Progenitor cell of endocrine pancreas (in vitro differentiated cells): ENCODE measurements at places on chromosomes 1 and 21.

DNA sequence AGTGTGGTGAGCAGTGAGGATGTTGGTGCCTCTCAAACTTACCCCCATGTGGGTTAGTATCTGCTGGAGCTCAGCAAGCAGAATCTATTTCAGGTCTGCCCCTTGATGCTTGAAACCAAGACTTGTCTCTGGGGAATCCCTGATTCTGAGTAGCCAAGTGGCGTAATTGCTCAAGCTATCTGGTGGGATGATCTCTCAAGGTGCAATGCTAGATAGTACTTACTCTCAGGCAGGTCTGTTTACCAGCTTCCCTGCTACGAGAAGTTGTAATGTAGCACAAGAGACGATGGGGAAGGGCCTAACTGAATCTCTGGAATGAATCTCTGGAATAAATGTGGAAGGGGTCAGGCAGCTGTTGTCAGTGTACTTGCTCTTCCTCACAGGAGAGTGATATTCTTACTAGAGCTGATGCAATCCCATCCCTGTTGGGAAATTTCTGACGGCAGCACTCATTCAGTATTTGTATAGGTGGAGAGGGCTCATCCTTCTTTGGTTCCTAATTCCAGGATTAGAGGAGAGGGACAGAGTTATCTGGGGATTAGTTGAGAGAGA is 65.4 kb downstream of the MACF1 start:
- no peak for DNase-seq

- no peak for DNase-seq
Measured at GRCh38 chr1:175884369-175884768, 141.0 kb upstream of the TNR start.

DNA sequence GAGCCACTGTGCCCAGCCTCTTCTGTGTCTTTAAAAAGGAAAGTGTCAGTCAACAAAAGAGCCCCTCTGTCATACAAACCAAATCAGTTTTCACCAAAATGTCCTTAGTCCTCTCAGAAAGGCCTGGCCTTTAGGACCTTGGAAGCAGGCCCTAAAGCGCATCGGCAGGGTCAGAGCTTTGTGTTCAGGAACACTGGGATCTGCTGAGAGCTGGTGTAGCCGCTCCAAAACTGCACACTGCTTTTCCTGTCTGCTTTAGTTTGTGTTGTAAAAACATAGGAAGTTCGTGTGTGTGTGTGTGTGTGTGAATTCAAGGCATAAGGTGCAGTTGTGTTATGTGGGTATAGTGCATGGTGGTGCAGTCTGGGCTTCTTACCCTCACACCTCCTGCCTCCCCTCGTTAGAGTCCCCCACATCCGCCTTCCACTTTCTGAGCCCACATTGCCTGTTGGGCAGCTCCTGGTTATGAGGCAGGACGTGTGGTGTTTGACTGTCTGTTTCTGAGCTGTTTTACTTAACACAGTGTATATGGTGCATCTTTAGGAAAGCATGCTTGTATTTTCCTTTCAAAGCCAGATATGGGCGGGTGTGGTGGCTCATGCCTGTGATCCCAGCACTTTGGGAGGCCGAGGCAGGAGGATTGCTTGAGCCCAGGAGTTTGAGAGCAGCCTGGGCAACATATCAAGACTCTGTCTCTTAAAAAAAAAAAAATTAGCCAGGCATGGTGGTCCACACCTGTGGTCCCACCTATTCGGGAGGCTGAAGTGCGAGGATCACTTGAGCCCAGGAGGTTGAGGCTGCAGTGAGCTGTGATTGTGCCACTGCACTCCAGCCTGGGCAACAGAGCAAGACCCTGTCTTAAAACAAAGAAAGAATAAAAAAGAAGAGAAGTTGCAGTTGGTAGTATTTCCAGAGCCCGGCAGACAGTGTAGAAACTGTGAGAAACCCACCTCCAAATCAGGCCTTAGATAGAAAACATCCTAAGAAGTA is 12.4 kb downstream of the IBA57 start:
- DNase-seq = no peak

- DNase-seq = peak; percentile 62
Measured at GRCh38 chr1:22861764-22862440, 110.8 kb downstream of the LACTBL1 start.

DNA sequence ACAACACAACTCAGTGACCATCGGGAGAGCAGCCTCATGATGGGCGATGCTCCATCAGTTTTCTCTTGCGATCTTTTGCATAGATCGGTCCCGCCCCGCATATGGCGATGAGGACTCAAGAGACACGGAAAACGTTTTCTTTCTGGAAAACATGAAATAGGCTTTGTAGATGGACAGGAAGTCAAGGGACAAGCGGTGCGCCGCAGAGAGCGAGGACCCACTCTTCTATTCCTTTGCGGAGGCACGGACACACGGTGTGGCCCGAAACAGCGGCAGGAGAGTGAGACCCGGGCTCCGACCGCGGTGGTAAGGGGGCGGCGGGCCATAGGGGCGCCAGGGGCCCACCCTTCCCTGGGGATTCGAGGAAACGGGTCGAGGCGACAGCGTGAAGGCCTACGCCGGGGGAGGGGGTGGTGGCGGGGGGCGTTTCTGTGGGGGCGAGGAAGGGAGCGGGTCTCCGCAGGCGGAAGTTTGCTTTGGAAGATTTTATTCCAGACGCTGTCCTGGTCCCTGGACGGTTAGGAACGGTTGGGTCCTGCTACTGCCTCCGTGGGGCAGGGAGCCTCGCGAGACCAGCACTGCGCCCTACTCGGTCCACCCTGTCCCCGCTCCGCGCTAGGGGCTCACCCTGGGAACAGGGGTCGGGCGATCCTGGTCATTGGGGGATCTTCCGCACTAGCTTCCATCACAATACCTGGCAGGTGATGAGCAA is 796 bp upstream of the TDRKH start:
- DNase-seq = peak; percentile 18

- DNase-seq = no peak
Measured at GRCh38 chr1:36051821-36052220, 32.1 kb upstream of the TEKT2 start.

DNA sequence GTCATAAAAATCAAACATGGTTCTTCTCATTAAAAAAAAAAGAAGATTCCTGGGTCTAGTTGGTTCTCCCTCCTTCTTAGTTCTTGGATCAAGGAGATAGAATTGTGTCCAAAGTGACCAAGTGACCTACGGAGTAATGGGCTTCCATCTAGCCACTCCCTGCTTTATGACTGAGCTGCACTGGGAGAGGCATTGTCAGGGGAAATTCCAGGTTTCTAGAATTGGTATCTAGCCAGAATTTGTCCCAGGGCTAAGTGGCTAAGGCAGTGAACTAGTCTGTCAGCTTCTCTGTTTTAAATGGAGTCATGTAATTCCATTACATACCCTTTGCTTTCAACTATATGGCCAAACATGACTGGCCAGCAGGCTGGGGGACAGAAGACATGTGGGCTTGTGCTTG is 40.1 kb upstream of the ERG start:
- no peak for DNase-seq

- DNase-seq = no peak
Measured at GRCh38 chr1:76494807-76495206, 372.5 kb upstream of the ST6GALNAC5 start.

GRCh38 chr1:153533689-153534201 is 2.0 kb downstream of the S100A6 start:
- no peak for DNase-seq

DNA sequence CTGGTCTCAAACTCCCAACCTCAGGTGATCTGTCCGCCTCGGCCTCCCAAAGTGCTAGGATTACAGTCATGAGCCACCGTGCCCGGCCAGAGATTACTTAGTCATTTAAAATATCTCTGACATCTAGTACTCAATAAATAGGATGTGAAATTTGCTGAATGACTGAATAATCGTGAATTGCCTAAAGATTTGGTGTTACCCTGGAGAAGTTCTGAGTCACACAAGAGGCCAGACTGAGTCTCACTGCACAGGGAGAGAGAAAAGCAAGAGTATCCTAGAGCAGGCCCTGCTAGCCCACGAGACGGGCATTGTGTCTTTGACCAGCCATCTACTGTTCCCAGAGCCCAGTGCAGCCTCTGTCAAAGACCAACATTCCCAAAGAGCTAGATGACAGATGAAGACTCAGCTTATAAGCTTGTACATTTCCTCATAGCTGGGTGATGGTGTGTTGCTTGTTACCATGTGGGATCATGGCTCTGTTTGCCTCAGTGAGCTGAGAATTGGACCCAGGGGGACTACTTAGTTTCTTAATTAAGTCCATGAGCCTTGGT is 5.6 kb upstream of the EIF4G3 start:
- no peak for DNase-seq

- no peak for DNase-seq
Measured at GRCh38 chr1:9503001-9503675, 36.1 kb upstream of the SLC25A33 start.

DNA sequence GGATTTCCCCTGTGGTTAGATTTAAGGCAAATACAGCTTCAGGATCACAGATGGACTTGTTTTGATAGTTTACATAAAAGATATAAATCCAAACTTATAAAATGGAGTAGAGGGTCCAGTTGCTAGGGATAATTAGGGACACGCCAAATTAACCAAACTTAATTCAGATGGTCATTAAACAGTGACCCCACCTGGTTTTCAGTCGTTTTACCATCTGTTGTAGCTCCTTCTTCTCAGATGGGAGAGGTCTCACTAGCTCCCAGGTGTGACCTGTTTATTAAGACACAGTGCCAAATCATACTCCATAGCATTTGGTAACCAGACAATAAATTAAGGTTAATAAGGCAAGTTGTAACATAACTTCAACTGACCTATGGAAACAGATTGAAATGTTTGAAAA is 8.1 kb upstream of the GADD45A start:
- no peak for DNase-seq

GRCh38 chr1:159092036-159092760 is 15.6 kb upstream of the AIM2 start:
- no peak for DNase-seq

- no peak for DNase-seq
Measured at GRCh38 chr21:21666689-21667088, 668.5 kb downstream of the NCAM2 start.

GRCh38 chr1:153262070-153262366 is 2.5 kb downstream of the LORICRIN start:
- DNase-seq = no peak

DNA sequence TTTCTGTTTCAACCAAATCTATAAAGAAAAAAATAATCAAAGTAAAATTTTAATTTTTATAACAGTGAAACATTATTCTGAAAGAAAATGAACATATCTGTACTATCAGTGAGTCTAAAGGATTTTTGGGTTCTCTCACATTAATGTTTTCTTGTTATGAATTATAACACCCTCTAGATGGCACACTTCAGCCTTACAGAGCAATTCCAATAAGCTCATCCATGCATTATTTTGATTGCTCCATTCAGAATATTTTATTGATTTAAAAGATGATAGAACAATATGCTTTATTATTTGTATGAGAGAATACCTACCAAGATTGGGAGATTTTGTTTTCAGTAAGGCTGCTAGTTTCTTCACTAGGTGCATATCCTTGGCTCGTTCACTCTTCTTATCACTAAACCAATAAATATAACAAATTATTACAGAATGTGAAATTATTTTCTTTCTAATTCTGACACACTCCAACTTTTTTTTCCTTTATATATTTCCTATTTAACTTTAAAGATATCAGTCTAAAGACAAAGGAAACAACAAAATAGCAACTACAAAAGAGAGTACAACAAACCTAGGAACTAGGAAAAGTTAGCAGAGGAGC is 82.4 kb downstream of the RAB3GAP2 start:
- no peak for DNase-seq

DNA sequence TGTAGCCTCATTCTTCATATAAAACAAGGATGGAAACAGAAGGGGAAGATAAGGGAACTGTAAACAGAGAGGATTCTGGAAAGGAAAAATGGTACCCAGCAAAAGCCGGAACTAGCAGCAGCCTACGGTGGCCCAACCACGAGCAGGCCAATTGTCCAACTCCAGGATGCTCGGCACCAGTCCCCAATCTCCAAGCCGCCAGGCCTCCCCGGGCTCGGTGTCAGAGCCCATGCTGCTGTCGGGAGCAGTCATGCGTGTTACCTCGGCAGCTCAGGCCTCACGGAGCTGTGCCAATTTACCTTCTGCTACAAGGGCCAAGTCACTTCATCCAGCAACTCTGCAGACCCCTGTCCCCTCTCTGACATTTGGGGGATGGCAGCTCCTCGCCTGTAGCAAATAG is 130.8 kb downstream of the ZBTB18 start:
- DNase-seq = no peak

- DNase-seq = no peak
Measured at GRCh38 chr1:25538191-25538767, 5.1 kb upstream of the LDLRAP1 start.

DNA sequence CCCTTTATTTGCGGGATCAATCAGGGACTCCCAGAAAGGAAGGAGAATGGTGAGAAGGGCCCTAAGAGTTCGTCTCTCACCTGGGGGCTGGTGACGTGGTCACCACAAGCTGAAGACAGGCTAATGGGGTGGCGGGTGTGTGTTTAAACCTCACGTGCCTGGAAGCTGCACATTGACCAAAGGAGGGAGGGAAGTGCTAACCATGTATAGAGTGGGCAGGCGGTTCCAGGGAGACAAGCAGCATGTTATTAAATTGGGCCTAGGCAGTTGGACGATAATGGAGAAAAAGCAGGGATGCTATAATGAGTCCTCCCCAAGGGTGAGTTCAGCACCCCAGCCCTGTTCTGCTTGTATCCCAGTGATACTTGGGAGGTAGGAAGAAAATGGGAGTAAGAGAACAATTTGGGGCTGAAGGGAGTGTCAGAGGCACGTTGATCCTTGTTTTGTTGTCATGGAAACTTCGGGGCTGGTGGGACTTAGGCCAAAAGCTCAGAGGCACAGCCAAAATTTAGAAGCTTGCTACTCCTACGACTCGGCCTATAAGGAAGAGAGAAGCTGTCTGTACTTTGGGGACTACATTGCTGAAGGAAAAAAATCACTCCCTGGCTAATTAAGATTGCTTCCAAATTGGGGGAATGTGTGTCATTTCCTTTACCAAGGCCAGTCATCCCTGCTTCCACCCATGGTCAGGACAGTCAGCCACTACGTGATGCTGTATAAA is 33.2 kb upstream of the EPHA8 start:
- no peak for DNase-seq

DNA sequence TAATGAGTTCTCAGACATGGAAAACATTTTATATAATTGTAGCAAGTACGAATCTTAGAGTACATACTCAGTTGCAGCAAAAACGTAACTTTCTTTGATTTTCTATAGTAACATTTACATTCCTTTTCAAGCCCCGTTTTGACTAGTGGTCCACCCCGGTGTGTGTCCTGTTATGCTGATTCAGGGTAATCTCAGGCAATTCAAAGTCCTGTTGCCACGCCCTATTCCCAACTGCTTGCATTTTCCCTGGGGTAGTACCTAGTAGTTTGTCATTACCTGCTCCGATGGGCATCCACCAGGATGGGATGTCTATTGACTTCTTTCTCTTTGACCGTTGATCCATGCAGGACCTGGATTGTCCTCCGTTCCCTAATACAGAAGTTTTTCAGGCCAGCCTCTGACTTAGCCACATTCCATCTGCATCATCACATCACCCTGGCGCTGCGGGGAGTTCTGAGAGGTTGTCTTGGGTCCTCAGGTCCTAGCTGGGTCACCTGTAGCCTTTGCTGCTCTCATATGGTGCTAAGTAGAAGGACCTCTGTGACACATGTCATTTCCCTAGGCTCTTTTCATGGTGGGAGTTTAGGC is 15.0 kb upstream of the FCAMR start:
- DNase-seq = no peak
